DMS79 treated with DMSO at 0.1 percent for 48 hours (cell line): ENCODE measurements at places on chromosomes 5 and 9.

- peak; percentile 4 for DNase-seq
These were observed 662 bp upstream of the DOLPP1 start for GRCh38 chr9:129080298-129080600.

GRCh38 chr5:113723021-113723420 lies 209.5 kb downstream of the YTHDC2 start:
- no peak for DNase-seq

GRCh38 chr9:693201-694091 lies 148.1 kb upstream of the DMRT1 start:
- no peak for DNase-seq

GRCh38 chr9:136441191-136441680 lies 1.6 kb upstream of the INPP5E start:
- DNase-seq = no peak

GRCh38 chr5:1552521-1553255 lies 28.9 kb upstream of the LPCAT1 start:
- peak; percentile 83 for DNase-seq

DNA sequence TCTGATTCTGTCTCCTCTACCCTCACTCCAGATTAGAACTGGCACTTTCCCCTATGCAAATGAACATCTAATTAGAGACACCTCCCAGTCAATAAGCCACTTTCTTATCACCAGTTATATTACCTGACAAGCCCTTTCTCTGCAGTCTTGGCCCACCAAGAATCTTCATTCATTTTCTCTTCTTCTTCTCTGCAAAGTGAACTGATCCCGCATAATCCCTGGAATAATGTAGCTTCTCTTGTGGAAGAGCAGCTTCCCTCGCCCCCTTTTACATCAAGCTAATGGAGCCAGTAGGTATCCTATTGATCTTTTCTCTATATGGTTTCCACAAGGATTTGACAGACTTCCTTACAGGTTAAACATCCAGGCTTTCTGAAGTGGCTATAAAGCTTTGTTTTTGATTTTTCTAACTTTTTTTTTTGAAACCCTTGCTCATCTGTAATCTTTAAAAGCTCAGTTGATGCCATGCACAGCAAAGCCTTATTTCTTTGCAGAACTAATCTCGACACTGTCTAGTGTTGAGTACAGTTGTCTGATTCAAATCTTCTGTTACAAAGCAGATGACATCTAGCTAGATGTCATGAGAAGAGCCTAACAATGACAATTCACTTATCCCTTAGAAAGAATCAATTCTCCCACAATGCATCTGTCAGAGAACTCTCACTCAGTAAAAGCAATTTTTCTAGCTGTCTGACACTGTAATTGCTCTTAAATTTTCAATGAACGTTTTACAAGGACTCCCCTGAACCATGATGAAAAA lies 281.4 kb downstream of the ISL1 start:
- no peak for DNase-seq

DNA sequence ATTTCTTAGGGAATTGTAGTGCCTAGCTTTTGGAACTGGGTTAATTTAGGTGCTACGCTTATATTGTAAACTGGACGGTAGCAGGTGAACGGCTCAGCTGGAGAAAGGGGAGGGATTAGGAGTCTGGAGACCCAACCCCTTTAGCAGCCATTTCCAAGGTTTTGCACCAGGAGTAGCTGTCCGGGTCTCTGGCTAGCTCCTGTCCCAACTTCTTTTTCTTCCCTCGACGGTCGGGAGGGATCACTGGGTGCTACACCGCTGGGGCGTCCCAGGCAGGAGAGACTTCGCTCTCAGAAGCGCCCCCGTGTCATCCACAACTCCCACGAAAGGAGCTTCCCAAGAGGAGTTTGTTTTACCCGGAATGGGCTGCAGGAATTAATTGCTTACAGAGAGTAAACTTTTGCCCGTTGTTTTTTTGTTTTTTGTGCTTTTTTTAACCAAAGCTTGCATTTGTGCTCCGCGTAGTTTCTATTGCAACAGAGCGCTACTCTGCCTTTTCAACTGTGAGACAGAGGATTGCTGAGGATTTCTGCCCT lies 1640.9 kb upstream of the C9orf72 start:
- no peak for DNase-seq

DNA sequence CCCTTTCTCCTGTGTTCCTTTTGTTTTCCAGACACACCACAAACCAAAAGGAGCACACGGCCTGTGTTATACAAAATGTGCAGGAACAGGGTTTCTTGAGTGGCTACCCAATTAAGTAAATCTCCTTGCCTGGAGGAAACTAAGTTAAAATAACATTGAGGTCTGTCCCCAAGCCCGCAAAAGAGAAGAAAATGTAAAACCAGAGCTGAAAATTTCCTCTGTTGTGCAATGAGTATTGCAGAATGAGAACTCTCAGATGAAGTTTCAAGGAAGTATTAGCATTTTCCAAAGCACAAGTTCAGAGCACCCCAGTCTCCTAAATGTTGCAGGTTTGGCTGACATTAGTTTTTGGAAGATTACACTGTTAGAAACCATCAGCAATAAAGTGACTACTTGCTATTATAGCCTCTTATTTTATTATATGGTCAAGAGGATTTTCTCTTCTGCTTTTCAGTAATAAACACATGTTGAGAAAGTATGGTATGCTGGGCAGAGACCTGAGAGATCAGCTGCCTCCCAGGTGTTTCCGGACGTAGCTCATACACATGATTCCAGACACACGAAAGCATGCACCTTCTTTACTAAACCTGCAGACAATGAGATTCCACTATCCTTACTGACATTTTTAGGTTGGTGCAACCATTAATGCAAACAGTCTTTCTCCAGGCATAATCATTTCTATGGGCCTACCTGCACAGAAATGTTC lies 161.3 kb downstream of the SNCAIP start:
- DNase-seq = no peak

DNA sequence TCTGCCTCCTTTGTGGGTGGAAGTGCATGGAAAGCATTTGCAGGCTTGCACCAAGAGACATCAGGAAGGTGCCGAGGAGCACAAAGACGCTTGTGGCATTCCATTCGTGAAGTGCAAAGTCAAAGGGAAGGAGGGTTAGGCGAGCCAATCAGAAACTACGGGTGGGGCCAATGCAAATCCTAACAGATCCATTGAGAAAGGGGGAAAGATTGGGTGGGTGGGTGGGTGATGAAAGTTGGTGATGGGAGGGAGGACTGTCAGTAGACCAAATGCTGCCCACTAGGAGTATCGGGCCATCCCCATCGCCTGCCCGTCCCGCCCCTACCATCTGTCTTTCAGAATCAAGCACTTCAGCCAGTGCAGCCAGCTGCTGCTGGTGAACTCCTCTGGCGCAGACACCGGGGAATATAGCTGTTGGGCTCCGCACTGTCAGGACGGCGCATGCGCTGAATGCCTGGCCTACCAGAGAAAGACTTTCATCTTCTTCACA lies 17.1 kb upstream of the ANXA6 start:
- DNase-seq = no peak

DNA sequence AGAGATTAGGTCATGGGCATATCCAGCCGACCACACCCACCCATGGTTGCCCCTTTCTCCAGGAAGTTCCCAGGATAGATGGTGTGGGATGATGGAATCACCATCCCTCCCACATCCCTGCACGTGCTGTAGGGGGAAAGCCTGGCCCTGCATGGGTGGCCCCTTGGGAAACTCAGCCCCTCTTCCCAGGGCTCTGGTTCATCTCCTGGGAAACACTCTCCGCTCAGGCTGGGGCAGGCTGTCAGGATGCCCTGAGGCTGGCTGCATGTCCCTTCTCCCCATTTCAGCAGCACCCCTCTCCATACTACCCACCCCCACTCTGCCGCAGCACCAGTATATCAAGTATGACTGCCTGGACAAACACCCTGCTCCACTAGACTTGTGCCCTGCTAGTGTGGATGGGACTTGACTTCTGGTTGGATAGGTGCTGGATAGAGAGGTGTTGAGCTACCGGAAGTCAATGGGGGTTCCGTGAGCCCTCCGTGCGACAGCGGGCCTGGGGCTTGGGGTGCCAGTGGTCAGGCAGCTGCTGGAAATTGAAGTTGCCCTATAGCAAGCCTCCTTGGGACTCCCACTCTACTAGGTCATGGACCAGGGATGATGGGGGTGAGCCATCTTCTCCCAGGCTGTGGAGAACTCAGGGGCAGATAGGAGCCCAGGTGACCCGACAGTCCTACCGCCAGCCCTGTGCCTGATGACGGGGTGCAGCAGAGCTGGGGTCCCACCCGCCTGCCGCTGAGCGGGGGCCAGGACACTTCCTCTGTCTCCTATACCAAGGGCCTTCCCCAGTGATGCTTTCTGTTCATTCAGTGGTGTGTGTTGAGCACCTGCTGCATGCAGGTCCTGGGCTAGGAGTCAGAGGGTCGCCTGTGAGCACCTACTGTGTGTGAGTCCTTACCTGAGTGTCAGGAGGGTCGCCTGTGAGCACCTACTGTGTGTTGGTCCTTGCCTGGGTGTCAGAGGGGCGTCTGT lies 69.4 kb upstream of the COL5A1 start:
- no peak for DNase-seq

- no peak for DNase-seq
These were observed 42.9 kb downstream of the SPRY4 start for GRCh38 chr5:142281966-142282365.

- DNase-seq = no peak
These were observed 56.7 kb upstream of the RPS23 start for GRCh38 chr5:82334856-82335255.

DNA sequence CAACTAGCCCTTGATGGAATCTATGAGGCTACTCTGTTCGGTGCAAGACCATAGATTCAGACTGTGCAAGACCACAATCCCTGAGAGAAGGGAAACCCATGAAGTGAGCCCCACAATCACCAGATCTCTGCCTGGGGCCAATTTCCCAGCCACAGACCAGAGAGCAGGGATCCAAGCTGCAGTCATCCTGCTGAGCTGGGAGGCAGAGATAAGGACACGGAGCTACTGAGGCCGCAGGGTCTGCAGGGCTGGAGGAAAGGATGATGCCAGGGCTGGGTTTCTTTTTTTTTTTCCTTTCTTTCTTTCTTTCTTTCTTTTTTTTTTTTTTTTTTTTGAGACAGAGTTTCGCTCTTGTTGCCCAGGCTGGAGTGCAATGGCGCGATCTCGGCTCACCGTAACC lies 47.7 kb upstream of the FUBP3 start:
- DNase-seq = no peak

GRCh38 chr5:100311806-100312205 lies 223.4 kb upstream of the FAM174A start:
- no peak for DNase-seq

DNA sequence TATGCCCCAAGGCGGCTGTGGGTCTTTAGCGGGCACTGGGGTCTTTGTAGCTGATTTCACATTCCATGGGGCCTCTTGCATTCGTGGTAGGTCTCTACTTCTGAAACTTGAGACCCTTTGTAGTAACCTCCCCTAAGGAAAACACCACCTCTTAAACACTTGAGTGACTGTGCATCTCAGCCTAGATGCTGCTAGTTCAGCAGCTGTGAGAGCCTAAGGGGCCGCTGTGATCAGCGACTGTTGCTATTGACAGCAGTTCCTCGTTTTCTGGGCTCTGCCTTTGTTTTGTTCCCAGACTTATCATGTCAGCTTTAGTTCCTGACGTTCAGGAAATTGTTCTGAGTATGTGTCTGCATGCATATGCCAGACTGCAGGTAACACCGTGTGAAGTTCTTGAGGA lies 171.2 kb downstream of the HSPA4 start:
- no peak for DNase-seq

DNA sequence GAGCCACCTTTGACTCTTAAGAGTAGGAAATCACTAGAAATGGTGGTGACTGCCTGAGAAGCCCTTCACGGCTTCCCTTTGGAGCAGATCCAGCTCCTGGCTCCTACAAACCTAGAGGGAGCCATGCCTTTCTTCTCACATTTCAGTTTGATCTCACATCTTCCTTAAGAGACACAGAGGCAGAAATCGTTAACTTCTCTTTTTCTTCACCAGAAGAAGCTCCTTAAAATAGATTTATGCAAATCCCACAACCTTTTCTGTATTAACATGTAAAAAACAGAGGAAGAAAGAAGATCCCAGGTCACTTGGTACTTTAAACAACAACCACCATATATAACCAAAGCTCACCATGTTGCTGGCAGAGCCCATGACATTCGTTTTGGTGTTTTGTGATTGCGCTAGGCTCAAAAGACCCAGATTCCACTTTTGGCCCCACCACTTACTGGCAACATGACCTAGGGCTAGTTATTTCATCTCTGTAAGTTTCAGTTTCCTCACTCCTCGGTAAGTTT lies 29.6 kb downstream of the PAX5 start:
- DNase-seq = peak; percentile 81

- DNase-seq = no peak
These were observed 405.3 kb downstream of the TLE4 start for GRCh38 chr9:79977074-79977435.

DNA sequence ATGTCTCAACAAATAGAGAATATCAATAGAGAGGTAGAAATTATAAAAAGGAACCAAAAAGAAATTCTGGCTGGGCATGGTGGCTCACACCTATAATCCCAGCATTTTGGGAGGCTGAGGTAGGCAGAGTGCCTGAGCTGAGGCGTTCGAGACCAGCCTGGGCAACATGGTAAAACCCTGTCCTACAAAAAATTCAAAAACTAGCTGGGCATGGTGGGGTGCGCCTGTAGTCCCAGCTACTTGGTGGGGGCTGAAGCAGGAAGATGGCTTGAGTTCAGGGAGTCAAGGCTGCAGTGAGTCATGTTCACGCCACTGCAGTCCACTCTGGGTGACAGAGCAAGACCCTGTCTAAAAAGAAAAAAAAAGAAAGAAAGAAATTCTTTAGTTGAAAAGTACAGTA lies 24.9 kb downstream of the IPPK start:
- no peak for DNase-seq

DNA sequence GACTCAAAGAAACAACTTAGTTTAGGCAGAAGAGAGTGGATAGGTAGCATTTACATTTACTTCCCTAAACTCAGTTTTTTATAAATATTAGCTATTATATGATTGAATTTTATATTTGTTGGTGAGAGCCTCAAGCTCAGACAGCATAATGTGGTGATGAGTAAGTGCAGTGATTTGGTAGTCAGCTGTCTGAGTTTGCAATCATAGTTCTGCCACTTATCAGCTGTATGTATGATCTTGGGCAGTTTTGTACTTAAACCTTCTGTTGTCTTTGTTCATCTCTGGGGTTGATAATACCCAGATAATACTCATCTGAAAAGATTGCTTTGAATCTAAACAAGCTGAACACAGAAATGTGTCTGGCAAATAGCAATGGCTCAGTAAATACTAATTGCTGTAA lies 108.8 kb downstream of the ANXA1 start:
- no peak for DNase-seq

GRCh38 chr9:136554870-136555269 lies 9.0 kb upstream of the NOTCH1 start:
- peak; percentile 52 for DNase-seq

DNA sequence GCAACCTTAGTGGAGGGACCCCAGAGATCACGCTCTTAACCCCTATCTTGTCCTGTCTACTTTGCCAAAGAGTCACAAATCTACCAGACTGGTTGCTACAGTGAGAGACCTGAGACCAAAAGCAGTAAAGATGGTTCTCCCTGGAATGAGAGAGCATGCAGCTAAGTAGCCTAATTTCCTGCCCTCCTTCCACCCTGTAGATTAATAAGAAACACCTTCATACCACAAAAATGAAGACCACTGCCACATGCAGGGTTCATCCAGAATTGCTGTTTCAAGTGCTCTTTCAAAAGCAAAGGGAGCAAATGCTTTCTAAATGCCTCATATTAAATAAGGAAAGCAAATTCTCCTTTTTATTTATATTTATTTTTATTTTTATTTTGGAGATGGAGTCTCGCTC lies 119.1 kb downstream of the UGCG start:
- no peak for DNase-seq
